ENCODE measurements at places on chromosomes 1 and 21. TPM values are rescaled to one million over a fixed set of nuclear protein-coding genes. Genes with fewer than 3 reads are reported as not detected.

Gene DPT
- total RNA-seq: not detected

Gene ZMYND12
- total RNA-seq: 0.70 TPM

Gene VANGL1
- 1.8 TPM for total RNA-seq

GRCh38 chr1:30014031-30014430, 709.4 kb downstream of the MATN1 start:
- DNase-seq: no peak

DNA sequence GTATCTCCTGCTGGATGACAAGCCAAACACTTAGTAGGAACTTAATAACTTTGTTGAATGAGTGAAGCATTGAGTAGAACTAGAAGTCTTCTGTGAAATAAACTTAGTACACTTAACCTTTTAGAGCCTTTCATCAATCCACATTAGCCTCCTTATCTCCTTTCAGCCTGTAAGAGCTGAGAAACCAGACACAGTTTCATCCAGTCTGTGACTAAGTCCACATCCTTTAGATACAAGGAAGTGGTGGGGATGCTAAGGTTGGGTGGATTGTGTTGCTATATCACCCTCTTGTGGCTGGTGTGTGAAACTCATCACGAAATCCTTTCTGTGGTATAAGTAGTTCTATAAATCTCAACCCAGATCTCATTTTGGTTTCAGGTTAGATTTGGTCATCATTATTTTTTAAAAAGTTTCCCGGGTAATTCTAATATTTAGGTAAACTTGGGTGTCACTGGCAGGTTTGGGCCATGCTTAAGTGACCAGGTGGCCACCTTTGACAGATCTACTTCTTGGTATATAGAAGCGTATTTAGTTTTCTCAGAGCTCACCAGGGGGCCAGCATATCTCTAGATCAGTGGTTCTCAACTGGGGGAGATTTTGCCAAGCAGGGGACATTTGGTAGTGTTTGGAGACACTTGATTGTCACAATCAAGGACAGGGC, 27.8 kb upstream of the CD84 start:
- peak; percentile 90 for DNase-seq

Gene FHAD1
- total RNA-seq: not detected

DNA sequence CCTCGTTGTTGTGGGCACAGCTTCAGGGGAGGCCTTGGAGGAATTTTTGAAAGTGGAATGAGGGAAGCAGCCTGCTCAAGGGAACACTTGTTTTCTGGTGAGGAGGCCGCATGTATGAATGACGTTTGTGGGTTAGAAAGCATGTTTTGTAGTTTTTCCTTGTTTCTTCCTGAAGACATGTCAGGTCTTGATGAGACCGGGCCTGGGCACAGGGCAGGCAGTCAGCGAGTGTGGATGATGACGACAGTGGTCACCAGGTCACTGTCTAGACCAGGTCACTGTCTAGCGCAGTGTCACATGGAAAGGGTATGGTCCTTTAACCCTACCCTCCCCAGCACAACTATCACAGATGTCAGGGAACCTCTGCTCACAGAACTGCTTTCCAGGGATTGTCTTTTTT, 7.3 kb downstream of the PSEN2 start:
- DNase-seq: no peak
